SK-N-DZ (cell line): ENCODE measurements at places on chromosomes 5 and 9.

- DNase-seq = no peak
Observed at GRCh38 chr9:2785060-2785950, 58.6 kb downstream of the PUM3 start.

DNA sequence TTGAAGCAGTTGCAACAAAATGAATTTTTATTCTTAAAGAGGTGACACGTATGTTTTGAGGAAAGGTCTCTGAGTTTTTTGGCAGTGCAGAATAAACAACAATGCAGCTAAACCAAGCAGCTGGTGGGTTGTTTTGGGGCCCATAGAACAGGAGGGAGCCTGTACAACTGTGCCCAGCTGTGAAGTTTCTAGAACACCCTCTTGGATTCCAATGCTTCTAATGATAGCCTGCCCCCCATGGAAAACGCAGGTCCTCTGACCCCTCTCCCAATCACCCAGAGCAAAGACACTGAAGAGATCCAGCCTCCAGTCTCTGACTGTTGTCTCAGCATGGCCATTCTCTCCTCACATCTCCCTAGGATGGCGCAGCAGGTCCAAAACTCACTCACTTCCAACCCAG lies 150.9 kb downstream of the MARCHF11 start:
- no peak for DNase-seq

GRCh38 chr5:124480022-124480421 lies 266.4 kb downstream of the ZNF608 start:
- DNase-seq = no peak

DNA sequence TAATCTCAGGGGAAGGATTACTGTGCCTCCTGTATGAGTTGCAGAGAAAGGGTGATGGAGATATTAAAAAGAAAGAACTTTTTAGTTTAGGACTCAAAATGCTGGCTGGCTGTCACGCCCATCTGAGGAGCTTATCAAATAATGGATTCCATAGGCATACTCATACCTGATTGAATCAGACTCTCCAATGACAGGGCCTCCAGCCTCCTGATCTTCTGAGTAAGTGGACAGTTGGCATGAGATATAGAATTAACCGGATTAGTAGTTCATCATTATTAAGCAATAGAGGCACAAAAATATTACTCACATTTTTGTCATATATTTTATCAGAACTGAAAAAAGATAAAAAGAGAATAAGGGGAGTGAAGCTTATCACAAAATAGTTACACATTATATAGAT lies 157.0 kb upstream of the RASA1 start:
- DNase-seq = no peak

DNA sequence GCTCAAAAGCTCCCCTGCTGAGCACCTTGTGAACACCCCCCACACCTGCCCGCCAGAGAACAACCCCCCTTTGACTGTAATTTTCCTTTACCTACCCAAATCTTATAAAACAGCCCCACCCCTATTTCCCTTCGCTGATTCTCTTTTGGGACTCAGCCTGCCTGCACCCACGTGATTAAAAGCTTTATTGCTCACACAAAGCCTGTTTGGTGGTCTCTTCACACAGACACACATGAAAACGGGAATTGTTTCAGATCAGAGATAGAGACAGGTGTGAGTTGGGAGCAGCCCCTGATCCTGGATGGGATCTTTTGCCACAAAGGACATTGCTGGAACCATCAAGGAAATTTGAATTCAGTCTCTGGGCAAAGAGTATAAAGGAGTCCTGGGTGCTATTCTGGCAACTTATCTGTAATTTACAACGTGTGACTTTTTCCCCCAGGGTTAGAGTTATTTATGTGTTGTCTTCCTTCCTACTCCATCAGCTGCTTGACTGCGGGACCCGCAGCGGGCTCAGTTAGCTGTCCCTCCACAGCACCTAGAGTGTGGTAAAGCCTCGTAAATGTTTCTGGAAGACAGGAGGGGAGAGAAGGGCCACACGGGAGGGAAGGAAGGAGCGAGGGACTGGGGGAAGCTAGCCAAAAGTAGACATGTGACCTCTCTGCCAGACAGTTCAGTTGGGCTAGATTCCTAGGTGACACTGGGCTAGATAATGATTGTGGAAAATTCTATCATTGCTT lies 437.0 kb downstream of the ZNF608 start:
- no peak for DNase-seq

DNA sequence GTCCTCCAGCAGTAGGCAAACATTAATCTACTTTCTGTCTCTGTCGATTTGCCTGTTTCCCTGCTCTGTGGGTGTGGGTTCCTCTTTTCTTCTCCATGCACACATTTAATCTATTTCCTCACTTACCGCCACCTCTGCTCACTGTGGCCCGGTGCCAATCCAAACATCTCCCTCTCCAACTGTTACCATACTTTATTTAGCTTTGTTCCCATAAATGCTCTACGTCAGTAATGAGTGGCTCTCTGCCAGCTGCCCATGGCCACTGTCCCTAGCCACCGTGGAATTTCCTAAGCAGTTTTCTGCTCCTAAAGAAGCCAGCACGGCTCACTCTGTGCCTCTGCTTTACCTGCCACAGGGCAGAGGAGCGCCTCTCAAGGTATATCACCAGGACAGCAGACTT lies 19.5 kb upstream of the GOLPH3 start:
- DNase-seq = no peak

DNA sequence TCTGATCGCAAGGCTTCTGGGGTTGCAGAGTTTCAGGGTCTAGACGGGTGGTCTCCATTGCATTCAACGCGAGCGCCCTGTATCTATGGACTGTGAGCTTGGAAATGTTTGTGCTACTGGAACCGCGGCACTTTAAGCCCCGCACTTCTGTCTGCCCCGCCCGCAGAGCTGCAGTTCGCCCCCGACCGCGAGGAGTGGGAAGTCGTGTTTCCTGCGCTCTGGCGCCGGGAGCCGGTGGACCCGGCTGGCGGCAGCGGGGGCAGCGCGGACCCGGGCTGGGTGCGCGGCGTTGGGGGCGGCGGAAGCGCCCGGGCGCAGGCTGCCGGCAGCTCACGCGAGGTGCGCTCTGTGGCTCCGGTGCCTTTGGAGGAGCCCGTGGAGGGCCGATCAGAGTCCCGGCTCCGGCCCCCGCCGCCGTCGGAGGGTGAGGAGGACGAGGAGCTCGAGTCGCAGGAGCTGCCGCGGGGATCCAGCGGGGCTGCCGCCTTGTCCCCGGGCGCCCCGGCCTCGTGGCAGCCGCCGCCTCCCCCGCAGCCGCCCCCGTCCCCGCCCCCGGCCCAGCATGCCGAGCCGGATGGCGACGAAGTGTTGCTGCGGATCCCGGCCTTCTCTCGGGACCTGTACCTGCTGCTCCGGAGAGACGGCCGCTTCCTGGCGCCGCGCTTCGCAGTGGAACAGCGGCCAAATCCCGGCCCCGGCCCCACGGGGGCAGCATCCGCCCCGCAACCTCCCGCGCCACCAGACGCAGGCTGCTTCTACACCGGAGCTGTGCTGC lies 1.0 kb downstream of the ADAMTS19 start:
- peak; percentile 77 for DNase-seq

DNA sequence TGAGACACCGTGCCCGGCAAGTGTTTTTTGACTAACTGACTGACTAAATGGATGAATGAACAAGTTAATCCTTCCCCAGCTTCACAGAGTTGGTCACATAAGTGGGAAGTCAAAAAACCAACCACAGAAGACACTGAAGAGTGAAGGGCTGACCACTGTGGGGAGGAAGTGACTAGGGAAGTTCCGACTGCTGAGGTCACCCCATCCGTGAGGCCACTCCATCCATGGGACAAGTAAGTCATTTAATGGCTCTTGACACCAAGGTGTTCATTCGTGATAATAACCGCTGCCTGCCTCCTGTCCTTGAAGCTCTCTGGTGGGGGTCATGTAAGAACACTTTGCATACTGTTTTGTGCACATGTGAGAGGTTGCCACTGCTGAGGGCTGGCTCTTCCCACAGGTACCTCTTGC lies 22.2 kb upstream of the CXCL14 start:
- no peak for DNase-seq

- no peak for DNase-seq
Observed at GRCh38 chr5:170917113-170917512, 55.3 kb downstream of the RANBP17 start.

- no peak for DNase-seq
Observed at GRCh38 chr5:150221471-150221870, 31.6 kb downstream of the SLC6A7 start.

DNA sequence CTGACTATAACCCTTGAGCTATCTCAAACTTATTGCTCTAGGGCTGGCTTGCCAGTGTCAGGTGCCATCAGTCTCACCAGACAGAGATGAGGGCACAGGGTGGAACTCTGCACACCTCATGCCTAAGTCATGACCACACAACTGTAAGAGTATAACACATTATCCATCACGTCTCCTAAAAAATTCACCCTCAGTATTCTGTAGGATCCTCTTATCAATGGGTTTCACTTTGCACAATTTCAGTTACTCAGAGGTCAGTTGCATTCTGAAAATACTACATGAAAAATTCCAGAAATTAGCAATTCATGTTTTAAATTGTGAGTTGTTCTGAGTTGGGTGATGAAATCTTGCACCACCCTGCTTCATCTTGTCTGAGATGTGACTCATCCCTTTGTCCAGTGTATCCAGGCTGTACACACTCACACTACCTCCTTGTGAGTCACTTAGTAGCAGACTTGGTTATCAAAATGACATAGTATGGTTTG lies 690.9 kb upstream of the CDH18 start:
- DNase-seq = no peak

GRCh38 chr5:147177125-147177840 lies 57.5 kb upstream of the STK32A start:
- DNase-seq = no peak

DNA sequence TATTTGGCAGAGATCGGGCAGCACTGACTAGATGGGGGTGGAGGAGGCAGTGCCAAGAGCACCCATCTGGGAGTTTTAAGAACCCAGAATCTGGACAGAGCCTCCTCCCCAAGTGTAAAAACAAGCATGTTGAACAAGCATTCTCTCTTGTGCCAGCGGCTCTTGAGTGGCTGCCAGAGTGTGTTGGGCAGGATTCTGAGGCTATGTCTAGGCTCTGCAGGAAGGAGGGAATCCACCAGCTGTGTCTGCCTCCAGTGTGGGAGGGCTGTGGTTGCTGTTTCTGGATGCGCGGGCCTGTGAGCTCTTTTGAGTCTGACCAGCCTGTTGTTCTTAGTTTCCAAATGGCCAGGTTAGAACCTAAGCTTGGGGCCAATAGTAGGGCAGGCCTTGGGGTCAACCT lies 39.8 kb downstream of the HMCN2 start:
- DNase-seq = no peak
